ENCODE measurements at places on chromosomes 6 and 20.

GRCh38 chr6:150037526-150038201 is 12.3 kb upstream of the RAET1L start:
- DNase-seq: no peak

GRCh38 chr20:25485872-25486271 is 78.4 kb downstream of the GINS1 start:
- DNase-seq: no peak

GRCh38 chr6:82553863-82554531 is 190.4 kb downstream of the TPBG start:
- no peak for DNase-seq

DNA sequence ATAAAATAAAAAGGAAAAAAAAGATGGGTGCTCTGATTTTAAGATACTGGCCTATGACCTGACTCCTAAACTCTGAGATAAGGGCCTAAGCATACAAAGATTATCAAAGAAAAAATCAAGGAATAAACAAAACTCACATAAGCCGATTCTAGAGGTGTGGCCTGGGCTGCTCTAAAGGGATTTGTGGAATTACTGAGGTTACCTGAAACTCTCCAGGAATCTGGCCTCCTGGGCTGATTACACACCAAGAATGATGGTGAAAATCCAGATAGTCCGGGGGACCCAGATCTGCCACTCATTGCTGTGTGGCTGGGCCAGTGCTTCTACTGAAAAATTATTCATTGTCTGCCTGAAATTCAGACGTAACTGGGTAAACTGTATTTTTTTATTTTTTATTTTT is 122.7 kb upstream of the RNF24 start:
- no peak for DNase-seq

GRCh38 chr20:25389858-25390537 is 637 bp downstream of the ABHD12 start:
- no peak for DNase-seq

DNA sequence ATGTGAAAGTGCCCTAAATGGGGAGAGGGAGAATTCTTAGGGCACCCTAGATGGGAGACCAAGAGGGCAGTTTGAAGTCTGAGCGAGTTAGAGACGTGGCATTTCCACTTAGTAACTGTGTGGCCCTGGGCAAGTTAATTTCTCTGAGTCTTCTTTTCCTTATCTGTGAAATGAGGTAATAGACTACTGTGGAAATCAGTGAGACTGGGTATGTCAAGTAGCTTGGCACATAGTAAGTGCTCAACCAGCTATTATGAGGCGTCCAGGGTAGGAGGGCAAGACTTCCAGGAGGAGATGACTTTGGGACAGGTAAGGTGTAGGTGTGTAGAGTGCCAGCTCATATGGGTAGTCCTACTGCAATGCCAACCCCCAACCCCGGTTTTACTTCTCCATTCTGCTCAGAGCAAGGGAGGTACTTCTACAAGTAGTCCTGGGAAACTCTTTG is 770 bp downstream of the KIF3B start:
- no peak for DNase-seq

GRCh38 chr6:39902136-39902535 is 32.1 kb downstream of the MOCS1 start:
- DNase-seq: no peak

GRCh38 chr6:44955145-44955544 is 373.0 kb upstream of the RUNX2 start:
- DNase-seq: no peak

GRCh38 chr6:160137989-160138835 is 16.6 kb downstream of the SLC22A1 start:
- DNase-seq: peak; percentile 70

DNA sequence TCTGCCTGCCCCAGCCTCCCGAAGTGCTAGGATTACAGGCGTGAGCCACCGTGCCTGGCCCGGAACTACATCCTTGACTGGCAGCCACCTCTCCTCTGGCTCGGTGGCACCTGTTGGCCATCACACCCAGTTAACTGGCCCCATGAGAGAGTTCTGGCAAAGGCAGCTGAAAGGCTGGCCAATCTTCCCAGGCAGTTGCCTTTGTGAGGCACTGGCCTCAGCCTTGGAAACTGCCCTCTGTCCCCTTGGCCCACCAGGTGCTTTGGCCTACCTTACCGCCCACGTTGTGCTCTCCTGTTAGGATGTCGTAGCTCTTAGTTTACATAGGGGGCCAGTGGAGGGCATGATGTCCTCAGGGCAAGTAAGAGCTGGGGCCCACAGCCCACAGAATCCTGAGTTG is 9.6 kb upstream of the MANBAL start:
- no peak for DNase-seq

GRCh38 chr6:45450831-45451230 is 73.1 kb upstream of the SUPT3H start:
- no peak for DNase-seq

DNA sequence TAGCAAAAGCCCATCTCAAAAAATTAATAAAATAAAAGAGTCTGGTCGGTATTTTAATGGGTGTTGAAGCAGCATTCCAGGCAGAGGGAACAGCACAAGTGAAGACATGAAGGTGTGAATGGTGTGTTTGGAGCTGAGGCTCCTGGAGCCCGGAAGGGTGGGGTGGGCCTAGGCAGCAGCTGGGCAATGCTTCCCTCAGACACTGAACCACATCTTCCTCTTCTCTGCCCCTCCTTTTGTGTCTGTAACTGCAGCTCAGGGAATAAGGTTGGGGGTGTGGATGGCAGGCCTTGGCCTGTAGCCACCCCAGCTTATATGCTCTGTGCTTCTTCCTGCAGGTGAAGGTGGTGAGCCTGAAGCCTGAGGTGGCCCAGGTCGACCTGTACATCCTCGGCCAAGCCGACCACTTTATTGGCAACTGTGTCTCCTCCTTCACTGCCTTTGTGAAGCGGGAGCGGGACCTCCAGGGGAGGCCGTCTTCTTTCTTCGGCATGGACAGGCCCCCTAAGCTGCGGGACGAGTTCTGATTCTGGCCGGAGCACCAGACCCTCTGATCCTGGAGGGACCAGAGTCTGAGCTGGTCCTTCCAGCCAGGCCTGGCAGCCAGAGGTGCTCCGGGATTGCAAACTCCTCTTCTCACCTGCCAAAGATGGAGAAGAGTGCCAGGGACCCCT is 26.6 kb downstream of the POFUT1 start:
- no peak for DNase-seq

DNA sequence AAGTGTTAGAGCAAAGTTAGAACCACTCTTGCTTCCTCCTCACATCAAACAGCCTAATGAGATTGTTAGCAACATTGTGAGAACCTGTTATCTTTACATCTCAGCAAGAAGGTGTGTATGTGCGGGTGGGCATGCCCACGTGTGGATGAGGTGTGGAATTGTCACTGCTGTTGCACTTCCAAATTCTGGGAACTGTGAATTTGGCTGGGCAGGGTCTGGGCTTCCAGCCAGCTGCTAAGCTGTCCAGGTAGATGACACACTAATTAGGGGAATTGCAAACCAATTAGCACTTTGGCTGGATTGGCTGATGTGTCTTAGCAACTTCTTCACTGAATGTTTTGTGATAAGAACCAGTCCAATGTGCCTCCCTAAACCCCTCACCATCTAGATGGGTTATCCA is 848.2 kb downstream of the DHX35 start:
- DNase-seq: no peak

DNA sequence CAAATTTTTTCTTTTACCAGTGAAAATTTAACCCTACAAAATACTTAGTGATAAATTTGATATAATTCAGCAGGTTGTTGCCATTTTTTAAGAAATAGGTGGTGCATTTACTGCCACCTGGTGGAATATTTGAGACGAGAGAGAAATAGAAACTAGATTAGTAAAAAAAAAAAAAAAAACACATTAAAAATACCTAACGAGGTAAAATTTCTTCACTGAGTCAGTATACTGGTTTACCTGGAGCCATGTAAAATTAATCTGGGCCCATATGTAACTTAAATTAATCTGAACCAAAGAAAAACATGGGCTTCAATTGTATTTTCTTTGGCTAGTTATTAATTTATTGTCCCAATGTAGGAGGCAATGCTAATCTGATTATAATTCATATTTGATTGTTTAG is 520.8 kb downstream of the EPM2A start:
- peak; percentile 32 for DNase-seq

GRCh38 chr20:112396-112795 is 24.9 kb downstream of the DEFB125 start:
- no peak for DNase-seq

- no peak for DNase-seq
Observed at GRCh38 chr20:21177767-21178166, 51.9 kb downstream of the KIZ start.

All from HFFc6 (cell line).